Stimulated activated CD4-positive, alpha-beta T cell treated with anti-CD3 and anti-CD28 coated beads, Interleukin-2, amount 100 ng/mL, for 24 hours (primary cell): ENCODE measurements at places on chromosomes 4 and X.

DNA sequence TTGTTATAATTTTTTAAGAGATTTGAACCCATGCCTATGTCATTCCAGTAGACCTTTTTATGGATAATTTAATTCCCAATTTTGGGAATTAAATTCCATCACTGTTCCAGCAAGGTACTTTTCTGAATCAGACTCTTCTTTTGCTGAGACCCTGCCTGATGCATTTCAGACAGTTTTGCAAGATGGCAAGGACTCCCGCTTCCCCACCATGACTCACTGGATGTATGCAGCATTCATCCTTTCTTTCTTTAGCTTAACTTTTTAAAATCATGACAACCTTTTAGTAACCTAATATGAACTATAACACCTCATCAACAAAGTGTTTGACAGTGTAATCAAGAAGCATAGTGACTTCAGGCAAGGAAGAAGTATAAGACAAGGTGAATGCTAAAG is 178.1 kb upstream of the LEF1 start:
- DNase-seq: no peak

GRCh38 chrX:8244301-8244700 is 73.2 kb upstream of the VCX2 start:
- DNase-seq: no peak

DNA sequence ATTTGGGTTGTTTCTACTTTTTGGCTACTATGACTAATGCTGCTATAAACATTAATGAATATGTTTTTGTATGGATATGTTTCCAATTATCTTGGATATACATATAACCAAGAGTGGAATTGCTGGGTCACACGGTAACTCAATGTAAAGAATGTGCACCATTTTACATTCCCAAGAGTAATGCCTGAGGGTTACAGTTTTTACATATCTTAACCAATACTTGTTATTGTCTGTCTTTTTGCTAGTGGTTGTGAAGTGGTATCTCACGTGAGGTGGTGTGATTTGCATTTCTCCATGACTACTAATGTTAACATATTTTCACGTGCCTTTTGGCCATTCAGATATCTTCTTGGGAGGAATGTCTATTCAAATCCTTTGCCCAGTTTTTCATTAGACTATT is 200.3 kb upstream of the MAB21L2 start:
- no peak for DNase-seq

DNA sequence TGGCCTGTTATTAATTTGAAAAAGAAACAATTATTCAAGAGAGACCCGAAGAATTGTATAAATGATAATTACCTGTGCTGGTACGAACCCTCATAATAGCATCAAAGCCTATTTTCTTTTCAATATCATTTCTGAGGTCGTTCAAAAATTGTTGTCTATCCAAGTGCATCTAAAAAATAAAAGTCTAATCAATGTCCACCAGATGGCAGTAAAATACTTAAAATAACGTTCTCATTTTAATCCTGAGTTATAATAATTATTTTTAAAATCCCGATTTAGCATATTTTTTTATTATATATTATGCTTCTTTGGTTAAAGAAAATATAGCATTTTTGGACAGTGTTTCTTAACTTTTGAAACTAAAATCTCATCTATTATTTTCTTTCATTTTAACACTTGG is 55.7 kb downstream of the METTL14 start:
- DNase-seq: no peak

DNA sequence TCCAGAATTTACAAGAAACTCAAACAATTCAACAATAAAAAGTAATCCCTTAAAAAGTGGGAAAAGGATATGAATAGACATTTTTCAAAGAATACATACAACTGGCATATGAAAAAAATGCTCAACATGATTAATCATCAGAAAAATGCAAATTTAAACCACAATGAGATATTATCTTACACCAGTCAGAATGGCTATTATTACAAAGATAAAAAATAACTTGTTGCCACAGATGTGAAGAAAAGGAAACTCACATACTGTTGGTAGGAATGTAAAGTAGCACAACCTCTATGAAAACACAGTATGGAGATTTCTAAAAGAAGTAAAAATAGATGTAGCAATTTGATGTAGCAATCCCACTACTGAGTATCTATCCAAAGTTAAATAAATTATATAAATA is 65.1 kb upstream of the DIAPH2 start:
- DNase-seq: no peak

GRCh38 chr4:20353646-20354045 is 101.9 kb downstream of the SLIT2 start:
- no peak for DNase-seq

- no peak for DNase-seq
Measured at GRCh38 chr4:61473306-61473705, 273.2 kb downstream of the ADGRL3 start.

DNA sequence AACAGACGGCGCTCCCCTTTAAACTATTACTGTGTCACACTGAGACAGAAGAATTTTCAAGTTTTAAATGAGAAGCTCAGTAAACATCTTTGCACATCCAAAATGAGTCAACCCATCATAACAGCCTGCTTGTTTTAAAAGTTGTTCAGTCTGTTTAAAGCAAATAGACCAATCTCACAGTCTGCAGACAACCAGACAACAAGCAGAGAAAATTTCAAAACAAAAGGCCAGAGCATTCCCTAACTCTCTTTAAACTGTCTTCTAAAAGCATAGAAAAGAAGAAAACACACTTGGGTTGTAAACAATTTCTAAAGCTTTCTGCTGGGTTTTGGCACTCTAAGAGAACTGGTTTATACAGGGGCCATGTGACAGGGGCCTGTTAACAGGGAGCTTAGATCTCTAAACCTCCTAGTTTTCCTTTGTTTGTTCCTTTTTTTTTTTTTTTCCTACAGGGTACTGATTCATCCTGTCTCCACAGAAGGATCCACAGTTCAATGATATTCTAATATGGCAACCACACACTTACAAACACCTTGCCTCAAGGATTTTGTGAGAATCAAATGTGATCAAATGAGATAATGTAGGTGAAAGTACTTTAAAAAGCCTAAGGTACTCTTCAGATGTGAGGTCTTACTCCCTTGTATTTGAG is 100.8 kb upstream of the MAML3 start:
- no peak for DNase-seq

DNA sequence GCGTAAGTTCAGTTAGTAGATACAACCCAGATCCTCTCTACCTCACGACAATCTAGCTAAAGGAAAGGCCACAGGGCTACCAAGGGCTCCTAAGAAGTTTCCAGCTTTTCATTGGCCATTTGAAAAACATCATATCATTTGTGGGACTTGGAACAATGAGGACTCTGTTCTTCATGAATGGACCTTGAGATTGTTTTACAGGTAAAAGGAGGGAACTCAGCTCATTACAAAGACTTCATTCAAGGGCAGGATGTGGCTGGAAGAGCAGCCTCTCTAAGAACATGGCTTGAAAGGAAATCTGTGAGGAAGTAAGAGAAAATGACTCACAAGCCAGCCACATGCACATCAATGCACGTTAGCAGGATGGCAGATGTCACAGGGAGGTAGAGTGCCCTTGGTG is 105.9 kb upstream of the SLC7A11 start:
- no peak for DNase-seq

GRCh38 chr4:36256398-36256891 is 12.1 kb upstream of the ARAP2 start:
- DNase-seq: no peak

GRCh38 chr4:123643691-123644090 is 247.1 kb downstream of the SPRY1 start:
- DNase-seq: no peak

DNA sequence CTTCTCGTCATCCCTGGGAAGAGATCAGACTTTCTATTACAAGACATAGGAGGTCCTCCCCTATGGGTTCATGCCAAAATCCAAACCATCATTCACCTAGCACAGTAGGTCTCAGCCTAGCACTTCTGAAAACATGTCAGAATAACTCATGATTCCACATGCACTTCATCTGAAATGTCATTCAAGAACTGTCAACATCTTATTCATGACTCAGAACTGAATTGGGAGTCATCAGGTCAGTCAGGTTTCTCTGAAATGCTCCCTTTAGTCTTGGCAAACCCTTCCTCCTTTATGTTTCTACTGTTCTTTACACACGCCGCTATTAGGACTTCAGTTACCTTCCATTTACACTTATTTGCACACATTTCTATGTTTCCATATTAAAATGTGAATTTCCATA is 67.2 kb downstream of the ANTXR2 start:
- DNase-seq: no peak

DNA sequence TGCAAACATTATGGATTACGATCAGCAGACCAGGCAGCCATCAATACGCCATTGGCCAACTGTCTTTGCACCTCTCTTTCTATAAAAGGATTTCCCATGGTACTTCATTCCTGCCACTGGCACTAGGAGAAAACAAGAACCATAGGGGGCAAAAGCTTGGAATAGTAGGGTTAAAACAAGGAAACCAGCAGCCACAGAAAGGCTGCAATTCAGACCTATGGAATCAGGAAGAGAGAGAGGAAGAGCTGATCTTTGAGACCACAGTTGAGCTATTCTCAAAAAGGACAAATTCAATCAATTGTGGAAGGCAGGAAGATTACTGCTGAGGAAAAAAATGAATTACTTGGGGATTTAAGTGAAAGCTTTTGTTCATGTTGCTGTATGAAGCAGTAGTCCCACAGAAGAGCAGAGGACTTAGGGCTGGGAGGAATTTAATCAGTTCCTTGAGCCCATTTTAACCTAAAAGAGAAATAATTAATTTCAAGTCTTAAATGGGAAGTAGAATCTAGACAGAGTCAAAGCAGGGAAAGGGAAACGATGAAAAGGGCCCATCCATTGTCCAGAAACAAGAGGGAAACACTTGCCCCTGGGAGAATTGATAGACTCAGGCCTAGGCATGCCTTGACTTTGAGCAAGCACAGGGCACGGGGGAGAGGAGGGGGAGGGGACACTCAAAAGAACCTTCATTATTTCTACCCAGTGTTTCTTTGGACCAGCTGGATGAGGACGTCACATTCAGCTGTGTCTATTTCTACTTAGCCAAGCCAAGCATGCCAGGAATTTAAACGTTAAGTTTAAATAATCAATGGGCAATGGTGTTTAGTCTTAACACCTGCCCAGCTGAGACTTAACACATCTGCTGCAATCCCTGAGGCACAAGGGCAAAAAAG is 50.7 kb downstream of the SCD5 start:
- no peak for DNase-seq

GRCh38 chr4:10962246-10962645 is 277.7 kb upstream of the CLNK start:
- no peak for DNase-seq

DNA sequence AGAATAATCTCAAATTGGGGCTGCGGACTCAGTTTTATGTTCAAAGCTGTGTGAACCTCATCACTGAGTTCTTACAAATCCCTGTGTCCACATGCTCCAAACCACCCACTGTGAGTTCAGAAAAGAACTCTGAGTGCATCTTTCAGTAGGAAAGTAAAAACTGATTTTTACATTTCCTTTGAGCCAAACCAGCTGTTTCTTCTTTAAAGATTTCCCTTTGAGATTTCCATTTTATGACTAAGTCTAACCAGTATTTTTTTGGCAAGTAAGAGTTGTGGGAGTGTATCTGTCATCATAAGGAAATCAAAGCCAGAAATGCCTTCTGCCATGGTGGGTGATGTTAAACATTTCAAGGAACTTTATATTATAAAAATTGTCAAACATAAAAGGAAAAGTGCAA is 100.0 kb downstream of the TET2 start:
- DNase-seq: no peak

DNA sequence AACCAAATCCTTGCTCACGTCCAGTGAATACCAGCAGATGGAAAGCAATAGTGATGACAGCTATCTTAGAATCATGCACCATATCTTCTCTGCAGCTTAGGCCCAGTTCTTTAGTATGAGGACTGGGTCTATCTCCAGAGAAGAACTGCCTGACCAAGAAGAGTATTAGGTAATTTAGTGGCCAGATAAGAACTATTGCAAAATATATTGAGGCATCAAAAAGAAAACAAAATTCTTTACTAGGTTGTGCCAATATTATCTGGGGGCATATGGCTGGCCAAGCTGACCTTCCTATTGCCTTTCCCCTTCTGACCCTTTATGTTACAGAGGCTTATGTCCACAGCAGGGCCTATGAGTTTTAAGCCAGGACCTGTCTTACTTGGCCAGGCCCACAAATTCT is 91.2 kb downstream of the RLIM start:
- DNase-seq: no peak

GRCh38 chr4:99029018-99029735 is 33.7 kb downstream of the METAP1 start:
- DNase-seq: no peak

GRCh38 chrX:102593367-102593766 is 5.9 kb upstream of the ARMCX5 start:
- no peak for DNase-seq

GRCh38 chr4:150982557-150983233 is 32.4 kb downstream of the LRBA start:
- DNase-seq: no peak

DNA sequence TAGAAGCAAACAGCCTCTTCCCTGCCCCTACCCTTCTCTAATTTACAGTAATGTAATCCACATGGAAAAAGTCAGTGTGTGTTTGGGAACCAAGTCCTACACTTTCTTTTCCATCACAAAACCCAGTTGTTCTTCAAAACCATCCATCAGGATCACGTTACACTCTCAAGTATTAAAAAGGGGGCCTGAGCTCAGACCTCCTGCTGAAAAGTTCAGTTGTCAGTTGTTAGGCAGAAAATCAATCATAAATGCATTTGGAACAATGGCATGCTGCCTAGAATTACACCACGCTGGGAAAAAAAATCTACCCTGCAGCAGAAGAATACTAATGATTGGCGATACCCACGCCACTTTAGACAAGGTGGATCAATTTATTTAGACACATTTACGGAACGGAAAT is 236.5 kb downstream of the PARM1 start:
- DNase-seq: no peak

- DNase-seq: peak; percentile 79
Measured at GRCh38 chr4:9703391-9703790, 78.0 kb upstream of the DRD5 start.

- DNase-seq: no peak
Measured at GRCh38 chr4:139528377-139529005, 27.5 kb downstream of the SETD7 start.

DNA sequence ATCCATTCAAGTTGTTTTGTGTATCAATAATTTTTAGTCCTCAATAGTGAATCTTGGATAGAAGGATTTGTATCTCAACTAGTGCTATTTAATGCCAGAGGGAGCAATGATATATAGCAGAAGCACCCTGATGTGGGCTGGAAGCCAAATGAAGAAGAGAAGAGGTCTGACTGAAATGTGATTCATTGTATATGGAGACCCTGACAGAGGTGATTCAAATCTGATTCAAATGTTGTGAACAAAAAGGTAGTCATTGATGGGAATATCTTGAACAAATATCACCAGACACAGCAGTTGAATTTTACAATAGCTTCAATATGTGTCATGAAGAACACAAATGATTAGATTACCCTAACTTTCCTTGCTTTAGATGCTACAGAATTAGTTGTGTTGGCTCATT is 27.5 kb upstream of the SULT1B1 start:
- DNase-seq: no peak

GRCh38 chr4:71860643-71861042 is 76.8 kb upstream of the GC start:
- no peak for DNase-seq

DNA sequence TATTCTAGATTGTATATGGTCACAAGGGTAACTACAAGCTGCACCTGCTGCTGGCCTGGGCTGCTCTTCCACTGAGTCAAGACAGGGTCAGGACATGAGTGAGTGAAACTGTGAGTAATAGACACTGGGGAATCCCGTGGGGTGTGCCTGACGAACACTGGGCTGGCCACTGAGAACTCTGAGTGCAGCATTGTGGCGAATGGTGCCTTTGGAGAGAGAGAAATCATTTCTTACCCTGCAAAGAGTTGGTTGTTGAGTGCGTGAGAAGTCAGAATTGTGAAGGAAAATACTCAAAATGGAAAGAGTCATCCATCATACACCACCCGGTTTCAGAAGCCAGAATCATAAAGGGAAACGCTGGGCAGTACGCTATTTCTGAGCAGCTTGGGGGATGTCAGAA is 43.1 kb upstream of the LSM6 start:
- DNase-seq: peak; percentile 57
